ENCODE measurements at places on chromosomes 3 and 15.

DNA sequence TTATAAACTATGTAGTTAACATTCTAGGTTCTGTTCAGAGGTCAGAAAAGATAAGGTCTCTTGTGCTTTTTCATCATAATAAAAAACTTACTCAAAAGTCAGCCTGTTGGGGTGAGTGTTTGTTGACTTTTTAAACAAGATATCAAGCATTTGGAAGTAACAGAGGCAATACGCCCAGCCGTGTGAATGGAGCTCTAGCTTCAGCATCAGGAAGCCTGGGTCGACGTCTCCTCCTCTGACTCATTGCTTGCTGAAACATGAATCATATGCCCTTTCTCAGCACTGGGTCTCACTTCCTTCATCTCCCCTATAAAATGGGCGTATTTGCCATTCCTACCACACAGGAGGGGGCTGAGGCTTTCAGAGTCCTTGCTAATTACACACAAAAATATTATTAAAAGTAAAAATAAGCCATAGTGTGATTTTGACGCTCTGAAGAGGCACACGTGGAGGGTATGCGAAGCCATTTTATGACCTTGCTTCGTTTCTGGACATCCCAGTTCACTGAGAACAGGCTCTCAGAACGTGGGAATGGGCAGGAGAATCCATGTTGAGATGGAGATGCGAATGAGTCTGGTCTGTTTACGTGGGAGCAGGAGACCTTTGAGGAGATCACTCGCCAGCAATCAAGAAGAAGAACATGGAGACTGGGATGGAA, 220.8 kb upstream of the TPRG1 start:
- peak; percentile 69 for DNase-seq

- no peak for DNase-seq
Measured at GRCh38 chr3:480070-480469, 283.5 kb downstream of the CHL1 start.

- no peak for DNase-seq
Measured at GRCh38 chr15:81858136-81858535, 187.7 kb downstream of the MEX3B start.

- DNase-seq, result no peak
Measured at GRCh38 chr3:41205591-41205990, 6.3 kb downstream of the CTNNB1 start.

DNA sequence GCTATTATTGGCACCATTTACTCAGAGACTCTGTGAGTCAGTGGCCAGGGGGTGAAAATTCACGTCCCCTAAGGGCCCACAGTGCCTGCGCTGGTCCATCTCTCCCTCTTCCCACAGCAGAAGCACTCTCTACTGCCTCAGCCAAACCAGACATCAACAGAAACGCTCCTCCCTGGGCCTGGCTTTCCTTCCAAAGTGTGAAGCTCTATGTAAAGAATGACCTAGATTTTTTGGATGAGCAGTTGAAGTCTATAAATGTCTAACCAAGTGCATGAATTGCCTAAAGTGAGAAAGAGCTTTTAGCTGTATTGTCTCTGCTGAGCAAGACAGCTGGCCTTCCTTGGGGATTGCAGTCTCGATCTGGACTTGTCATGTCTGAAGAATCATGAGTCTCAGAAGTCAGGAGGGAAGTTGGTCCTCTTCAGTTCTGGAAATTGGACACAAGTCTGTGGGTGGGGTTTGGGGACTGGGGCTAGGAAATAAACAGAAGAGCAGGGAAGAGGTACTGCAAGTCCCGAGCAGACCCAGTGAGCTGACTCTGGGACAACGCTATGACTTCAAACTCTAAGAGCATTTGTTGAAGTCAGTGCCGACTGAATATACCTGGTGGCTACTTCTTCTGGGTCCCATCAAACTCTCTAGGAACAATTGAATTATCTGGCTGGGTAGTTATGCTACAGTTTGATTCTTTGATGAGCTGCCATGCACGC, 29.0 kb downstream of the RASGRP1 start:
- DNase-seq, result no peak

GRCh38 chr3:124091716-124092115, 99.8 kb upstream of the ROPN1 start:
- no peak for DNase-seq

DNA sequence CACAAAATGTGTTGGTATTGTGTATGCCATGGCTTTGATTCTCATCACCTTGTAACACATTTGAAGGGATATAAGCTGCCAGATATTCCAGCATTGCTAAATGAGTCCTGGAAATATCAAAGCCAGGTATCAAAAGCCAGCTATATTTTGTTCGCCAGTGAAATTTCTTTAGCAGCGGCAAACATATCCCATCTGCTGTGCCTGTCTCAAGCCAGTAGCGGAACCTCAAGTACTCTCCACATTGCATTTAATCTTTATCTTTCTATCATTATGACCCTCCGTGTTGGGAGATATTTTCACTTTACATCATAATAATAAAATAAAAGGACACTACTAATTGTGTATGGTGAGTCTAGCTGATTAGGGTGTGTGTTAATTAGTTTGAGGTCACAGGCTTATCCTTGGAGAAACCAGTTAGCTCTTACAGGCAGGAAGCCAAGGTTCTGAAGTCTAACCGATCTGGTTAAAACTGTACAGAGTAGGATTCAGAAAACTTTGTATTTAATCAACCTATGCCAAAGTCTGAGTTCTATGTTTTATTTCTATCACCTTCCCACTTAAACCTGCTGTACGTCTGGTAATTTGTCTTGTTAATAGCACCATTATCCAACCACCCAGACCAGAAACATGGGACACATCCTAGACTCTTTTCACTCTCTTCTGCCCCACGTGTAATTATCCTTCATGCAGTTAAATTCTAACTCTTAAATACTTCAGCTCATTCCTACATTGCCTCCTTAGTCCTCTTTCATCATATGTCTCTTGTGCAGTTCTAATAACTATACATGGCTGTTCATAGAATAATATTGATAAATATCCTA, 14.5 kb downstream of the TIPARP start:
- no peak for DNase-seq

DNA sequence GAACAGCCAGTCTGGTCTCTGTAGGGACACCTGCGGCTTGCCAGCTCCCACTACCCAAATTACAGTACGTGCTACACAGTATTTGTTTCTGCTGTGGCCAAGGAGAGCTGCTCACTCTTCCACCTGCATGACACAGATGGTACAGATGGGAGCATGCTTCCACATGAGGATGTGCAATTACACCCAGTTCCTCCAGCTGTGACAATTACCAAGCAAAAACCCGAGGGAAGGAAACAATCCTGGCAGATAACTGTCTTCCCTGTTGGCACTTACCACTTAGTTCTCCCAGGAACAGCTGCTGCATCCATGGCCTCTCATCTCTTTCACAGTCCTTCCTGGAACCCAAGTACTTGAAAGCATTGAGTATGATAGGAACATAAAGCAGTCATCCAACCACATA, 34.4 kb downstream of the DET1 start:
- DNase-seq, result no peak

GRCh38 chr3:13934813-13935212, 54.9 kb upstream of the WNT7A start:
- DNase-seq, result no peak

- DNase-seq, result no peak
Measured at GRCh38 chr3:69292185-69292584, 93.7 kb downstream of the FRMD4B start.

DNA sequence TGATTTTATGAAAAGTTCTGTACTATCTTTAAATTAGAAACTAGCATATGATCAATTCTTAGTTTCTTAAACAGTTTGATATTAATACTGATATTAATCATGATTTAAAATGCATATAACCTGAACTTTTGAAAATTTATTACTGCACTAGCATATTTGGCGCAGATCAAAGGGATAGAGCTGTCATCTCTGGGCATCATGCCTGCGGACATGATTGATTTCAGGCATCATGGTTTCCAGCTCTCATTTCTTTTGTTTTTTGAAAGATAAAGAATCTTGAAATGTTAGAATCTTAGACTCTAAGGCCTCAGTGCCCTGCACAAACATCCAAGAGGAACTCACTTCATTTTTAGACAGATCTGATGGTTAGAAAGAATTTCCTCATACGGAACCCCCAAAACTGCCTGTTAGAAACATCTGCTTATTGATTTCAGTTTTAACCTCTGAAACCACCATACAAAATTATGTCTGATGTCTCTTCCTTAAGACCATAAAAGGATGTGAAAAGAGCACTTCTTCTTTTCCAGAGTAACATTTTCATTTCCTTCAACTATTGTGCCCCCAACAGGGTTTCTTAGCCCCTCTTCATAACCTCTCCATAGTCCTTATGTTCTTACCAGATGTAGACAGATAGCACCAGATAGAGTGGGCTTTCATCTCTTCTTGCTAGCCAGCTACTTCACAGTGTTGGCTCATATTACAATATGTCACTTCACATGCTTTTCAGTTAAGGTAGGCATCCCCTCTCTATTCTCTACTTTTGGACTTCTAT, 110.8 kb downstream of the BBX start:
- DNase-seq, result no peak

GRCh38 chr15:48456134-48456533, 124.9 kb downstream of the DUT start:
- DNase-seq, result no peak

All from activated CD4-positive, alpha-beta T cell treated with anti-CD3 and anti-CD28 coated beads, Interleukin-2, Interleukin-4, amounts not matched to agents 100 ng/mL and 50 ng/mL, durations not matched to agents 16 hours and 8 hours (primary cell).